ENCODE measurements at places on chromosomes 11 and 22.

GRCh38 chr11:128324531-128325141 is 262.7 kb downstream of the ETS1 start:
- H3K36me3 ChIP-seq: peaks cover 7% of the 10 kb centered on the region
- H3K27me3 ChIP-seq: no peaks in the 10 kb centered on the region
- peaks cover 96% of the 10 kb centered on the region for H3K4me1 ChIP-seq
- H3K27ac ChIP-seq: peak overlapping the region; percentile 98
- DNase-seq: peak; percentile 73

- DNase-seq: no peak
- no peak overlapping the region for H3K4me3 ChIP-seq
- no peaks in the 10 kb centered on the region for H3K27me3 ChIP-seq
- peaks cover 3% of the 10 kb centered on the region for H3K36me3 ChIP-seq
Observed at GRCh38 chr11:75333022-75333806, 18.2 kb downstream of the ARRB1 start.

DNA sequence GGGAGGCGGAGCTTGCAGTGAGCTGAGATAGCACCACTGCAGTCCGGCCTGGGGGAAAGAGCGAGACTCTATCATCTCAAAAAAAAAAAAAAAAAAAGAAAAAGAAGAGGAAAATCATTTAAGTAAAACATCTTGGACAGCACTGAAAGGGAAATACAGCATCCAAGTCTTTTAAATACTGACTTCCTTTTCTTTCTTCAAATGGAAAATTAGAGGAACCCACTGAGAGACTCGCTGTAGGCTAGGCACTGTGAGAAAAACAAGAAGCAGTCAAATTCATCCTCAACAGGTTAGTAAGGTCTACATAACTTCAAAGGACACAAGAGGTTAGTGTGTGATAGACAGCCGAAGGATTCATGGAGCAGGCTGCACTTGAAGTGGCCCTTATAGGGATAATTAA is 243.7 kb downstream of the BLID start:
- DNase-seq: no peak
- H3K4me1 ChIP-seq: no peaks in the 10 kb centered on the region
- no peak overlapping the region for H3K27ac ChIP-seq
- no peaks in the 10 kb centered on the region for H3K36me3 ChIP-seq
- H3K27me3 ChIP-seq: no peaks in the 10 kb centered on the region
- no peak overlapping the region for H3K4me3 ChIP-seq

DNA sequence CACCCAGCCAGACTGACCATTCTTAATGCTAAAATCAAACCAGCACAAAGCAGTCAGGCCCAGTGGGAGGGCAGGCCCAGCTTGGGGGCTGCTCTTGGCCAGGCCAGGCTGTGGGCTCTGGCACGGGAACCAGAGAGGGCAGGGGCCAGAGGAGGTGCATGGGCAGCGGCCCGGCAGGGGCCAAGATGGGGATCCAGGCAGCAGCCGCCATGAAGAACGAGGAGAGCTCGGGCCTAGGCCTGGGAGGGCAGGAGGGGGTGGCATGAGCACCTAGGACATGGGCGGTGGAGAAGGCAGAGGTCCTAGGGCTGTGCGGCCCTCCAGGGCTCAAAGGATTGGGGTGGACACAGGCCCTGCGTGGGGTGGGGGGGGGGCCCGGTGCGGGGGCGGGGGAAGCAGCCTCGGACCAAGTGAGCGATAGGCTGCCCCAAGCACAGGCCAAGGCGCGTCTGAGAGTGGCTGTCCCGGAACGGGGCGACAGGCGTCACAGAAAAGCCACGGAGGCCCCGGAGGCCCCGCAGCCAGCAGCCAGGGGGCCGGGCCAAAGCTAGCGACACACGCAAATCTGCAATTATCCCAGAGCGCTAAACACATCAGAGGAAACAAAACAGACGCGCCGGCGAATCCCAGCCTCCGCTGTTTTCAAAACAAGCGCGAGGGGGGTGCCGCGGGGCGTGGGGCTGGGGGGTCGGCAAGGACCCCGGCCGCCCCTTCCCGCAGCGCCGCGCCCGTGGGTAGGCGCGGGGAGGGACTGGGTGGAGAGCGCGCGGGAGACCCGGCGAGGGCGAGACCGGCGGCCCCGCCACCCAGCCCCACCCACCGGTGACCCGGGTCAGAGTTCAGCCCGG is 8.3 kb downstream of the PLXNB2 start:
- H3K36me3 ChIP-seq: no peaks in the 10 kb centered on the region
- no peak overlapping the region for H3K27ac ChIP-seq
- H3K4me1 ChIP-seq: peaks cover 5% of the 10 kb centered on the region
- H3K4me3 ChIP-seq: no peak overlapping the region
- H3K27me3 ChIP-seq: no peaks in the 10 kb centered on the region
- DNase-seq: no peak

DNA sequence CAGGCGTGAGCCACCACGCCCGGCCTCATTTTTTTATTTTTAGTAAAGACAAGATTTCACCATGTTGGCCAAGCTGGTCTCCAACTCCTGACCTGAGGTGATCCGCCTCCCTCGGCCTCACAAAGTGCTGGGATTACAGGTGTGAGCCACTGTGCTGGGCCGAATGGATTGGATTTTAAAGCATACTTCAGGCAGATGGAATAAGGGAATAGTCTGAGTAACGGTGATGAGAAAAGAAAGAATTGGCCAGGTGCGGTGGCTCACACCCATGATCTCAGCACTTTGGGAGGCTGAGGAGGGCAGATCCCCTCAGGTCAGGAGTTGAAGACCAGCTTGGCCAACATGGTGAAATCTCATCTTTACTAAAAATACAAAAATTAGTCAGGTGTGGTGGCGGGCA is 2.1 kb upstream of the CBL start:
- H3K36me3 ChIP-seq: peaks cover 4% of the 10 kb centered on the region
- no peaks in the 10 kb centered on the region for H3K27me3 ChIP-seq
- H3K4me3 ChIP-seq: no peak overlapping the region
- no peak for DNase-seq

DNA sequence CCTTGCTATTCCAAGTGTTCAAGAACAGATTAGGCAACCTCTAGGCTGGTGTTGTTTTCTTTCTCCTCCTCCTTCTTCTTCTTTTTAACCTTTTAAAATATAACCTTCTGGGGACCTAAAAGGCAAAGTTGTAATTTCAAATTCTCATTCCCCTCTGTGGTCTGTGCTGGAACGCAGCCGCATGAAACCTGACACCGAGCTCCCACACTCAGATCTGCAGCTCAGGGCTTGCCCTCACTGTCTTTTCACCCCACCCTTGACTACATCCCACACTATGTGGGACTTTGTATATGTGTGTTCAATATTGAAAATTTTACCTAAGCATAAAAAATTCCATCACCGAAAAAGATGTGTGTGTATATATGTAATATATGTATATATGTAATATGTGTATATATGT is 62.0 kb upstream of the ARHGAP42 start:
- no peaks in the 10 kb centered on the region for H3K27me3 ChIP-seq
- no peaks in the 10 kb centered on the region for H3K4me1 ChIP-seq
- no peak for DNase-seq
- peaks cover 4% of the 10 kb centered on the region for H3K36me3 ChIP-seq

- no peak overlapping the region for H3K27ac ChIP-seq
- DNase-seq: no peak
- H3K27me3 ChIP-seq: peaks cover 11% of the 10 kb centered on the region
- H3K4me1 ChIP-seq: no peaks in the 10 kb centered on the region
- no peak overlapping the region for H3K4me3 ChIP-seq
Observed at GRCh38 chr11:119486691-119487259, 63.8 kb upstream of the THY1 start.

DNA sequence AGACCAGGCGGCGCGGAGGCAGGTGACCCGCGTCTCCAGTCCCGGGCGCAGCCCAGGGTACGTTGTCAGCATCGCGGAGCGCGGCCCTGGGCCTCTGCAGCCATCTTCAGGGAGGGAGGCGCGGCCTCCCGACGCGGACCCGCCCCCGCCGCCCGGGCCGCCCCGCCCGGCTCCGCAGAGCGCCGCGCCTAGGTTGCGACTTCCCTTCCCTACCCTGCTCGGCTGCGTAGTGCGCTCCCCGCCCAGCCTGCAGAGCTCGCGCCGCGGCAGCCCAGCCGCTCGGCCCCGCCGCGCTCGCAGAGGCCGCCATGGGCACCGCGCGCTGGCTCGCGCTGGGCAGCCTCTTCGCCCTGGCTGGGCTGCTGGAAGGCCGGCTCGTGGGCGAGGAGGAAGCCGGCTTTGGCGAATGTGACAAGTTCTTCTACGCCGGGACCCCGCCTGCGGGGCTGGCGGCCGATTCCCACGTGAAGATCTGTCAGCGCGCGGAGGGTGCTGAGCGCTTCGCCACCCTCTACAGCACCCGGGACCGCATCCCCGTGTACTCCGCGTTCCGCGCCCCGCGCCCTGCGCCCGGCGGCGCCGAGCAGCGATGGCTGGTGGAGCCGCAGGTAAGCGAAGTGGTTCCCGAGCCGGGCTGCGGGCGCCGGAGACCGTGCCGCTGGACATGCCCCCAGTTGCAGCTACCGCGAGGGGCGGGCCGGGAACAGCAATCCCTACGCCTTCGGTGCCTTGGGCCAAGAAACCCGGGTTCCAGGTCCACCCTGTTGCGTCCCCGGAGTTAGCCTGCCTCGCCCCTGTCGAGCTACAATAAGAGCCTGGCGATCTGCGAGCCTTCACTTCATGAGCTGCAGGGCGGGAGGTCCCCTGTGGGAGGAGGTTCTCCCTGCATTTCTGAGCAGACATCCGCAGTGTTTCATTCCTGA is at the start of gene ENDOD1:
Gene ENDOD1, plus strand, starts transcription at position 227 of the 923 bp plus-strand sequence. Its CDS starts 82 bp downstream, at position 309.
- H3K4me1 ChIP-seq: peaks cover 71% of the 10 kb centered on the region
- H3K4me3 ChIP-seq: peak within 1 kb of the TSS; percentile 92
- peak; percentile 84 for DNase-seq
- H3K27ac ChIP-seq: peak within 1 kb of the TSS; percentile 87

DNA sequence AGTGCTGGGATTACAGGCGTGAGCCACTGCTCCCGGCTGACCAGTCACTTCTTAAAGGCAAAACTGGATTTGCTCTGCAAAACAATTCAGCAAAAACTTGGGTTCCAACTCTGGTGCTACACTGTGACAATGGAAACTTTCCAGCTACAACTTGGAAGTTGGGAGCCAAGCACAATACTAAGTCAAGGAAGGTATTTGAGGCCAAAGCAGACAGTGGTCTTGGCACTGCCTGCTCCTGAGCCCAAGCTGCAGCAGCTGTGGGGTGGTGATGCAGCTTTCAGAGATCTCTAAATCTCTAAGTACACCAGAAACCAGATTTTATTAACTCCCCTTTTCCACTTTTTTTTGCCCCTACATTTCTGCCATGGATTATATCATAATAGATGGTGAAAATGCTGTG is 17.5 kb downstream of the ADM start:
- DNase-seq: no peak
- H3K4me3 ChIP-seq: peak overlapping the region; percentile 55
- H3K27ac ChIP-seq: peak overlapping the region; percentile 87
- H3K4me1 ChIP-seq: peaks cover 26% of the 10 kb centered on the region
- H3K36me3 ChIP-seq: no peaks in the 10 kb centered on the region

- peaks cover 24% of the 10 kb centered on the region for H3K4me1 ChIP-seq
- DNase-seq: peak; percentile 29
- H3K4me3 ChIP-seq: no peak overlapping the region
- no peak overlapping the region for H3K27ac ChIP-seq
Observed at GRCh38 chr11:65606876-65607613, 7.0 kb downstream of the MAP3K11 start.

GRCh38 chr11:25769287-25769686 is 562.6 kb upstream of the ANO3 start:
- no peaks in the 10 kb centered on the region for H3K27me3 ChIP-seq
- DNase-seq: no peak
- H3K4me1 ChIP-seq: no peaks in the 10 kb centered on the region
- H3K4me3 ChIP-seq: no peak overlapping the region
- no peaks in the 10 kb centered on the region for H3K36me3 ChIP-seq

DNA sequence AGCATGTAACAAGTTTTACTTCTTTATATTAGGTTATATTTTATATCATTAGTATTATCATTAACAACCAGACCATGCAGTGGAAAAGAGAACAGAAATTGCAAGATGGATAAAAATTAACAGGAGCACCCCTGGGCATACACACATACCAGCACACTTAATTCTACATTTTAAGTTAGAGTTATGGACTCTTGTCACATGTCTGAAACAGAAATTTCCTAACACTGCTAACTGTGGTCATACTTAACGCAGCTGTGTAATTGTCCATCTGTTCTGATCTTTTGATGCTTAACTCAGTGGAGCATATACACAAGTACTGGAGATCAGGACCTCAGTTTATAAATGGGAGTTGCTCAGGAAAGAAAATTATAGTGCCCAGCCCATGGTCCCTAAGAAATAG is 358 bp downstream of the OR52H1 start:
- no peak for DNase-seq
- H3K4me3 ChIP-seq: no peak overlapping the region
- no peak overlapping the region for H3K27ac ChIP-seq
- no peaks in the 10 kb centered on the region for H3K36me3 ChIP-seq
- H3K4me1 ChIP-seq: no peaks in the 10 kb centered on the region
- no peaks in the 10 kb centered on the region for H3K27me3 ChIP-seq

- no peak for DNase-seq
- H3K27me3 ChIP-seq: no peaks in the 10 kb centered on the region
- H3K4me3 ChIP-seq: no peak overlapping the region
- no peak overlapping the region for H3K27ac ChIP-seq
- H3K4me1 ChIP-seq: no peaks in the 10 kb centered on the region
Observed at GRCh38 chr11:109668973-109669634, 247.1 kb downstream of the C11orf87 start.

DNA sequence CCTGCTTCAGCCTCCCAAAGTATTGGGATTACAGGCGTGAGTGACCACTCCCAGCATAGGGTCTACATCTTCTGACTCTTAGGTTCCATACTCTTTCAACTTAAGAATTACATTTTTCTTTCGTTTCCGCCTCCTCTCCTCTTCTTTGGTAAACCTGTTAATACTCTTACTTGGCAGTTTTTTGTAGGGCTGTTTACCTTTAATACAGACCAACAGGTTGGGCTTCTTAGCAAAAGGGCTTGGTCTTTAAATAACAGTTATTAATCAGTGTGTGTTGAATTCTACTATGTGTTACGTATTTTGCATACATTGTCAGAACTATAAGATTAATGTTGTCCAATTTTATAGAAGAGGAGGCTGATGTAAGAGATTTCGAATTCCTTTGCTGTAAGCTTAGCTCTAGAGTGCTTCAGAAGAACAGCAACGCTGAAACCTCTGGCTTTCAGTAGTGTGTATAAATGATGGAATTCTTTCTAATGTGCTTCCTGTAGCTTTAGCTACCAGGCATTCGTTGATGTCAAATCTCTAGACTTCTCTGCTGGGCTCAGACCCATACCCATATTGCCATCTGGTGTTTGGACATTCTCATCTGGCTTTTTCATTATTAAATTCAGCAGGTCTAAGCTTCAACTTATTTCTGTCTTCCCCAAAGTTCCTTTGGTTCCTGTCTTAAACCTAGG is 3.1 kb downstream of the FDX1 start:
- no peaks in the 10 kb centered on the region for H3K27me3 ChIP-seq
- no peak overlapping the region for H3K27ac ChIP-seq
- no peak for DNase-seq
- H3K4me1 ChIP-seq: peaks cover 76% of the 10 kb centered on the region
- peak overlapping the region; percentile 94 for H3K4me3 ChIP-seq
- H3K36me3 ChIP-seq: peaks cover 16% of the 10 kb centered on the region
